ENCODE measurements at places on chromosomes 6 and 20.

DNA sequence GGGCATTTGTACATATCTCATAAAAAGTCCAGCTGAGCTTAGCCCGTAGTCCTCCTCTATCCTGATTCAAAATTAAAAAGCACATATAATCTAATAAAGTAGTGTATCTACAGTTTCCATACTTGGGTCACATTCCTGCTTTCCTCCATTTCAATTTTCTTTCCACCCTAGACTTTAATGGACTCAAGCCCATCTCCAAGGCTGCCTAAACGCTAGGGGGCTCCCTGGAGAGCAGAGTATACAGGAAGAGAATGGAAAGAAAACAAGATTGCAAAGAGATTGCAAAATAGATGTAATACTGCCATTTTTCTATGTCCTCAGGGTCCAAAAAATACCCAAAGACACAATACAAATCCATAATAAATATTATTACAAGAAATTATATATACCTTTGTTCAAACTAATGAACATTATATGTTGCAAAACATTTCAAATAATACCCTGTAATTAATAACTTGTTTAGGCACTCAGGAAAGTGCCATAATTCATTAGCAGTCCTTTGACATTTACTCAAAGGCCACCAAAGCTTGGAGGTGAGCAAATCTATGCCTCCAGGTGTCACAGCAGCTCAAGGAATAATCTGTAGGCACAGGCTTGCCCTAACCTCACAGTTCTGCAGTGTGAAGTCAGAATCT, 2.4 kb upstream of the MCM3 start:
- no peak overlapping the region for H3K27ac ChIP-seq
- H3K4me1 ChIP-seq, result peaks cover 13% of the 10 kb centered on the region
- no peak overlapping the region for H3K4me3 ChIP-seq
- H3K27me3 ChIP-seq, result no peaks in the 10 kb centered on the region
- DNase-seq, result peak; percentile 78

DNA sequence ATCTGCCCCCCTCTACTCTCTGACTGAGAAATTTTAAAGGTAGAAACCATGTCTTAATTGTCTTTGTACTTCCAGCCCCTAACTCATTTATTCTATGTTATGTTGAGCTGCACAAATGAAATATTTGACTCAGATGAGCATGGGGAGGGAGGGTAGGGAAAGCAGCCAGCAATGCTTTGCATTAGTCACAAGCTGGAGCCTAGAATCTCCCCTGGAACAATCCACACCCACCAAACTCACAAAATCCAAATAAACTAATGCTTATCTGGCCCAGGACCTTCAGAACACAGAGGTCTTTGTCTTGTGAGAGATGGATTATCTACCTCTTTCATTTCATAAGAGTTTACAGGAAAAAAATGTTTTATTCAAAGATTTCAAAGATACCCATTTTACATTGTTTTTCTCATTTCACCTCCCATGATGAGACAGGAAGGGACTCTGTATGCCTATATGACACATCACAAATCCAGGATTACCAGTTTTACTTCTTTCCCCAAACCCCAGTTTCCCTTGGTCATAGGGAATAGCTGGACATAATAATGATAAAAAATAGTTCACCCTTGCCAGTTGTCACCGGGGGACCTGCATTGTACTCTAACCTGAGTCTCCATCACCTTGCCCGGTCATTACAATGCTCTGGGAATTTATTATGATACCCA, 466.9 kb downstream of the KIF16B start:
- H3K4me3 ChIP-seq, result no peak overlapping the region
- H3K4me1 ChIP-seq, result no peaks in the 10 kb centered on the region
- no peak for DNase-seq
- H3K36me3 ChIP-seq, result no peaks in the 10 kb centered on the region

- no peaks in the 10 kb centered on the region for H3K4me1 ChIP-seq
- H3K27ac ChIP-seq, result no peak overlapping the region
- no peak for DNase-seq
Observed at GRCh38 chr20:19868441-19868840, 110.4 kb downstream of the RIN2 start.

- H3K27me3 ChIP-seq, result no peaks in the 10 kb centered on the region
- DNase-seq, result no peak
- H3K4me3 ChIP-seq, result no peak overlapping the region
- peaks cover 7% of the 10 kb centered on the region for H3K4me1 ChIP-seq
Observed at GRCh38 chr20:34115232-34115631, 3.2 kb upstream of the EIF2S2 start.

DNA sequence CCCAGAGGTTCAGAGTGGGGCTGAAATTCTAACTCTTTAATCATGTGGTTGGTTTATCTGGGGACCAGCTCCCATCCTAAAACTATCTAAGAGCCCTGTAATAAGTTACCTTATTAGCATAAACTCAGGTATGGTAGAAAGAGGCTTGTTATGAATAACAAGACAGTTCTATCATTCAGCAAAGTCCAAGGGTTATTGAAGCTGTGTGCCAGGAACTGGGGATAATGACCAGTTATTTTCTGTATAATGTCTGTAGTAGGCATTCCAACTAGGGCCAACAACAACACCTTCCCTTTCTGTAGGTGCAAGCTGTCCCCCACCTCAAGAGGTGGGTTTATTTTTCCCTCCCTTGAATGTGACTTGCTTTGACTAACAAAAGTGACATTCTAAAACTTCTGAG, 170.1 kb downstream of the CD83 start:
- no peaks in the 10 kb centered on the region for H3K36me3 ChIP-seq
- H3K27me3 ChIP-seq, result no peaks in the 10 kb centered on the region
- no peak for DNase-seq
- no peaks in the 10 kb centered on the region for H3K4me1 ChIP-seq
- H3K4me3 ChIP-seq, result no peak overlapping the region

DNA sequence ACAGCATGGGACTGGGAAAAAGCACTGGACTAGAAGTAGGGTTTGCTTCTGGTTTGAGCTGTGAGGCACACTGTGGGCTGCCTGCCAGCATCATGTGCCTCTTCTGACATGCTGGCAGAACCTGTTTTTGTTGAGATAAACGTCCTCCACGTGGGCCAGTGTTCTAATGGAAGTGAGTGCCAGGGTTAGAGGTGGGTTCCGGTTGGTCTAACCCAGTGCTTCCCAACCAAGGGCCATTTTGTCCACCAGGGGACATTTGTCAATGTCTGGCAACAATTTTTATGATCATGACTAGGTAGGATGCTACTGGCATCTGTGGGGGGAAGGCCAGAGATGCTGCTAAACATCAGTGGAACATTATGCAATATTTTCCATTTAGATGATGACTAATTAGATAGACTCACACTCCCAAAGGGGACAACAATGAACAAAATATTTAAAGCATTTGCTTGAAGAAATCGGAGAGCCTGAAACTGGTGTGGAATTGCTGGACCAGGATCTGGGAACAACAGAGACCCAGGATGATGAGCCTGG, 7.8 kb upstream of the APMAP start:
- no peak overlapping the region for H3K27ac ChIP-seq
- H3K4me3 ChIP-seq, result no peak overlapping the region
- H3K4me1 ChIP-seq, result peaks cover 13% of the 10 kb centered on the region
- DNase-seq, result peak; percentile 87
- H3K36me3 ChIP-seq, result no peaks in the 10 kb centered on the region

DNA sequence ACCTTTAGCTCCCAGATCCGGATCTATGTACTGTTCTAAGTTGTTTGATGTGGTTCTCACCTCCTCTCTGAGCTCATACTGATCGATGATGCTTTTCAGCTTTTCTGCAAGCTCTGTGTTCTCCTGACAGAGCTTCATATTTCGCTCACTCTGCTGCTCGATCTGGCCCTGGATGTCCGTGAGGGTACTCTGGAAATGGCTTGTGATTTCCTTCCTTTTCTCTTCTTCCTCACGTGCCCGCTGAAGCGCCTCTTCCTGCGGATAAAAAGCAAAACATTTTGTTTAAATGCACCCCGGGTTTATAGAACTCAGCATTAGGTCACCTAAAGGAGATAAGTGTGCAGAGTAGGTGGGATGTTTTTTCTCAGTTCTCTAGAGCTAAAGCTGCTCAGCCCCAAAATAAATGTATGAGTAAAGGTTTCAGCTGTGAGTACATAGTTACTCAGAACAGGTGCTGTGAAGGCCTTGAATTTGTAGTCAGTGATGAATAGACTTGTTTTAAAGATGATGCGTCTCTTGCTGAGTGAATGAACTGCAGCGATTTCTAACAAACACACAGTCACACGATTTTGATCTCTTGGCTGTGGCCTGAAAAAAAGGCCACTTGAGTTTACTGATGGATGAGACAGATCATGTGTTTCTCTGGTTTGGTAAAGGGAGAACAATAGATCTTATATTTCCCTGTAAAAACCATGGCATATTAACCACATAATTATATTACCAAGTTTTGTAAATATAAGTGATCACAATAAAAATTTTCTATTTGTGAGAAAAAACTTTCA, 29.1 kb downstream of the TXLNB start:
- no peaks in the 10 kb centered on the region for H3K4me1 ChIP-seq
- H3K27ac ChIP-seq, result no peak overlapping the region
- no peaks in the 10 kb centered on the region for H3K36me3 ChIP-seq
- H3K4me3 ChIP-seq, result no peak overlapping the region
- no peak for DNase-seq

GRCh38 chr6:148379481-148379880, 36.8 kb downstream of the SASH1 start:
- H3K27ac ChIP-seq, result no peak overlapping the region
- no peaks in the 10 kb centered on the region for H3K36me3 ChIP-seq
- H3K27me3 ChIP-seq, result no peaks in the 10 kb centered on the region
- no peak for DNase-seq
- H3K4me1 ChIP-seq, result peaks cover 8% of the 10 kb centered on the region

DNA sequence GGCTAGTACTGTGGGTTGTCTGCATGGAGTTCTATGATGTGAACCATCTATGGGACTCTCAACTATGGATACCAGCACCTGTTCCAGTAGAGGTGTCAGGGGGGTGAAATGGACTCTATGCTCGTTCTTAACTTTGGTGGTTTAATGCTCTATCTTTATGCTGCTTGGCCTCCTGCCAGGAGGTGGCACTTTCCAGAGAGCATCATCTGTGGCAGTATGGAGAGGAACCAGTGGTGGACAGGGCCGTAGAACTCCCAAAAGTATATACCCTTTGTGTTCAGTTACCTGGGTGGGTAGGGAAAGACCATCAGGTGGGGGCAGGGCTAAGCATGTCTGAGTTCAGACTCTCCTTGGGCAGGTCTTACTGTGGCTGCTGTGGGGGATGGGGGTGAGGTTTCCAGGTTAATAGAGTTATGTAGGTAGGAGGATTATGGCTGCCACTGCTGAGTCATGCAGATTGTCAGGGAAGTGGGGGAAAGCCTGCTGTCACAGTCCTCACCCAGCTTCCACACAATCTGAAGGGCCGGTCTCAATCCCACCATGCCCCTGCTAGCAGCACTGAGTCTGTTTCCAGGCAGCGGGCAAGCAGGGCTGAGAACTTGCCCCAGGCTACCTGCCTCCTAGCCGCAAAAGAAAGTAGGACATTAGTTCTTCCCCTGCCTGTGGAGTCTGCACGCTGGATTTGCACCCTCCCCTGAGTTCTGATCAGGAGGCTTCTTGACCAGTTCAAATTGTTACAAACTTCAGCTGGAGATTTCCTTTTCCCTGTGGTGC, 284.0 kb downstream of the KCNQ5 start:
- no peak overlapping the region for H3K4me3 ChIP-seq
- no peaks in the 10 kb centered on the region for H3K4me1 ChIP-seq
- H3K27me3 ChIP-seq, result no peaks in the 10 kb centered on the region
- H3K36me3 ChIP-seq, result no peaks in the 10 kb centered on the region
- H3K27ac ChIP-seq, result no peak overlapping the region

DNA sequence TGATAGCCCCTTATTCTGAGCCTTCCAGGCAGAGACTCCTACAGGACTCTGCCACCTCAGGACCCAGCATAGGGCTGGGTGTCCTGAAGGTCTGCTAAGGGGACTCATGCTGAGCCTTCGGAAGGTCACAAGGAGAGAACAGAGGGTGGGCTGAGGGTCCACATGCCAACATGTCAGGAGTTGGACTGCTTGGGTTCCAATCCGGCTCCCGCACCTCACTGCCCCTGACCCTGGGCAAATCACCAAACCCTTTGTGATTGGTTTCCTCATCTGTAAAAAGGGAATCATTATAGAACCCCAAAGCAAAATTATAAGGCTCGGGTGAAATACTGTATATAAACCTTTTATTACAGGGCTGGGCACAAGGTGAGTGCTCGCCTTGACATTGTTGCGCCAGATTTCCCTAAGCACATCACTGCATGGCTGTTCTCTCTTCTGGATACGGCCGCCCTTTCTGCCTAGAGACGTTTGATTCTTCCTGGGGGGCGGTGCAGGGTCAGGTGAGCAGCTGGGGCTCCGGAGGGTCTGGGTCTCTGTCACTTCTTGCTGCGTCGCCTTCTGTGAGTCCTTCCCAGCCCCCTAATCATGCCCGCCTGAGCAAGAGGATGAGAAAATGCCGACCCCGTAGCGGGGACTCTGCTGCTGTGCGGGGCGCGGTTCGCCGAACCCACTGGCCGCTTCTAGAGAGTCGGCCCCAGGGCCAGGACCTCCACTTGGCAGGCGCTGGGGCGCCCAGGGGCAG, 90.5 kb upstream of the EPB41L1 start:
- DNase-seq, result no peak
- H3K36me3 ChIP-seq, result no peaks in the 10 kb centered on the region
- peak overlapping the region; percentile 73 for H3K4me3 ChIP-seq
- peak overlapping the region; percentile 86 for H3K27ac ChIP-seq
- H3K4me1 ChIP-seq, result peaks cover 19% of the 10 kb centered on the region

GRCh38 chr6:25482996-25483395, 169.0 kb upstream of the SCGN start:
- H3K4me3 ChIP-seq, result no peak overlapping the region
- no peak overlapping the region for H3K27ac ChIP-seq
- peaks cover 16% of the 10 kb centered on the region for H3K36me3 ChIP-seq
- no peaks in the 10 kb centered on the region for H3K27me3 ChIP-seq
- H3K4me1 ChIP-seq, result no peaks in the 10 kb centered on the region

GRCh38 chr20:43954704-43955061, 40.0 kb downstream of the TOX2 start:
- H3K4me3 ChIP-seq, result no peak overlapping the region
- no peak for DNase-seq
- peak overlapping the region; percentile 42 for H3K27ac ChIP-seq
- H3K27me3 ChIP-seq, result no peaks in the 10 kb centered on the region
- no peaks in the 10 kb centered on the region for H3K36me3 ChIP-seq
- peaks cover 54% of the 10 kb centered on the region for H3K4me1 ChIP-seq

GRCh38 chr6:136639702-136640101, 89.5 kb upstream of the MAP7 start:
- H3K27ac ChIP-seq, result no peak overlapping the region
- no peaks in the 10 kb centered on the region for H3K27me3 ChIP-seq
- H3K4me1 ChIP-seq, result peaks cover 10% of the 10 kb centered on the region
- no peak for DNase-seq
- peaks cover 29% of the 10 kb centered on the region for H3K36me3 ChIP-seq
- no peak overlapping the region for H3K4me3 ChIP-seq

DNA sequence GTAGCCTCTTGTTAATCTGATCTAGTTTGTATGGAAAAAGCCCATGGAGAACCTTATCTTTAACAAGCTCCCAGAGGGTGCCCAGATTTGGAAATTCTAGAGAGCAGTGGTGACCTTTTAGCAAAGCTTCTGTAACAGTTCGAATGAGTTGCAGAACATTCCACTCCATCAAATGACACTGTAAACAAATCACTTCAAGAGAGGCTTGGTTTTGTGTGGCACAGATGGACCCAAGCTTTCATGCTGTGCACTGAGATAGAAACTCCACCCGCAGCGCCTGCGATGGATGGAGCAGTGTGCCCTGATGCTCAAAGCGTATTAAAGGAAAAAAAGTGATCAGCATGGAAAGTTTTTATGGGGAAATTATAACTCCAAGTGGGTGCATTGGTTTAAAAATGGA, 55.1 kb upstream of the ISM1 start:
- no peaks in the 10 kb centered on the region for H3K4me1 ChIP-seq
- H3K36me3 ChIP-seq, result no peaks in the 10 kb centered on the region
- DNase-seq, result no peak
- no peak overlapping the region for H3K4me3 ChIP-seq
- no peak overlapping the region for H3K27ac ChIP-seq

- H3K36me3 ChIP-seq, result no peaks in the 10 kb centered on the region
- no peak overlapping the region for H3K4me3 ChIP-seq
- H3K27ac ChIP-seq, result no peak overlapping the region
- no peak for DNase-seq
Observed at GRCh38 chr6:73739096-73739495, 43.1 kb downstream of the CD109 start.
